Astrocyte (in vitro differentiated cells and primary cell): ENCODE measurements at places on chromosomes 6 and 20. TPM values are rescaled to one million over a fixed set of nuclear protein-coding genes. Genes with fewer than 3 reads are reported as not detected.

Gene RBBP8NL
- total RNA-seq = 0.14 TPM in 1 of 2 replicates, not detected in the other

Gene IYD
- not detected in 2 replicates for total RNA-seq

Gene RNF8
- 22.4 and 25.1 TPM in 2 replicates for total RNA-seq

- DNase-seq = no peak
These were observed 21.3 kb downstream of the PRKN start for GRCh38 chr6:162706232-162706631.

GRCh38 chr20:43680981-43681380 lies 14.1 kb downstream of the MYBL2 start:
- no peak for DNase-seq

GRCh38 chr20:25127761-25128537 lies 46.0 kb upstream of the VSX1 start:
- DNase-seq = no peak

DNA sequence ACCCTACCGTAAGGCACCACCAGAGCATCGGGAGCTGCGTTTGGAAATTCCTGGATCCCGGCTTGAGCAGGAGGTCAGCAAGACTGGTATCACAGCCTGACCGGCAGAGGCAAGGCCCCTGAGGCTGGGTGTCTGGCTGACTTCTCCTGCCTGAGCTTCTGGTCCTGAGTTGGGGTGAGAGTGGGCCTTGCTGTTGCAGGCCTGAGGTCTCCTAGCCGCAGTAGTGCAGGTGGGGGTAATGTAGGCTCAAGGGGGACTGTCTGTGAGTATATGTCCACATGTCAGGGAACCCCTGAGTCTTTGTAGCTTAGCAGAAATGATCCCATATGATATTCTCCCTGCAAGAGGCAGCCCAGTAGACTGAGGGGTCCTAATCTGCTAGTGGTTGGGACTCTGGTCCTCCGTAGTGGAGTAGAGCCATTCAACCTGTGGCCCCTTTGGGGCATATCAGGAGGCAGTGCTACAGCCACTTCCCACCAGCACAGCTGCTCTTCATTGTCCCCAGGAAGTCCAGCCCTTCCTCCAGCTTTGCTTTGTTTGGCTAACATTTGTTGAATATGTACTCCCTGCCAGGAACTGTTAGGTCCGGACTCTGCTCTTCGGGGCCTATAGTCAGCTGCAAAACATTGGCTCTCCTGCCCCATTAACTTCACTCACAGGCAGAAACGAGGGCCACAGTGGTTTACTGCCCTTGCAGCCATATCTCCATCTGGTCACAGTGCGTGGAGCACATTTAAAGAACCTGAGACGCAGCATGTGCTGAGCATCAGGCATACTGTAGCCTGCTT lies 10.9 kb downstream of the LRRC73 start:
- no peak for DNase-seq

GRCh38 chr6:34547701-34548644 lies 8.2 kb downstream of the SPDEF start:
- DNase-seq = no peak
